Activated naive CD4-positive, alpha-beta T cell treated with anti-CD3 and anti-CD28 coated beads, Interleukin-2, amount 50 U/mL, for 72 hours (primary cell): ENCODE measurements at places on chromosomes 5 and 9.

DNA sequence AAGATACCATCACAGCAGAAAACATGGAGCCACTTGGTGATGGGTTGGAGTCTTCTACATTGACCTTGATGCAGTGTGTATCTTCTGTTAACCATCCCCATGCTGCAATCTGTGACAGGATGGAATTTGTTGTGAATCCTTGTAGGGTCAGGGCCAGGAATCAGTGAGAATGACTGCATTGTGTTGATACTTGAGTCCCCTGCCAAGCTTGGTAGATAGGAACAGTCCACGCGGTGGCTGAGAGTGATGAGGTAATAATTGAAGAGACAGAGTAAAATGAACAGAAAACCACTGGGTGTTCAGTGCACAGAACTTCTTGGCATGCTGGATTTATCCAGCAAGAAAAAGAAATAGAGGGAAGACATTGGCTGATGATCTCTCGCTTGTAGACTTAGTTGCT, 217.5 kb downstream of the MAN2A1 start:
- no peak for DNase-seq

GRCh38 chr9:20853866-20854265, 169.8 kb downstream of the FOCAD start:
- no peak for DNase-seq

- DNase-seq, result no peak
Observed at GRCh38 chr5:127840198-127840524, 137.0 kb downstream of the CCDC192 start.

- DNase-seq, result no peak
Observed at GRCh38 chr9:33377089-33377715, 25.2 kb downstream of the AQP7 start.

- no peak for DNase-seq
Observed at GRCh38 chr5:89851911-89852310, 557.6 kb downstream of the CETN3 start.

- DNase-seq, result no peak
Observed at GRCh38 chr5:10854506-10855277, 93.7 kb upstream of the DAP start.

DNA sequence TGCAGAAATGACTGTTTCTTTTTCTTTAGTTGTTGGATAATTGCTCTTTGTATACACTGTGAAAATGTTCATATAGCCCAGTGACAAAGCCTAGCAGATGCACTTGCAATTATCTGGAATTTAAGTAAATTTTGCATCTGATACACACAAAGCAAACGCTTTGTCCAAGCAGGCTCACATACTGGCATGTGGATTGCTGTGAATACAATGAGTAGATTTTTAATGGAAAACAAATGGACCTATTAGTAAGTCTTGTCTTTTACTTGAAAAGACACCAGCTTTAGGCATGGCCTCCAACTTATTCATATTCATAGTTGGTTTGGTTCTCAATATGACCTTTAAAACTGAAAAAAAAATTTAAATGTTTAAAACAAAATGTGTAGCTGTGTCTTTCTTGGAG, 1299.8 kb upstream of the WWC1 start:
- no peak for DNase-seq

DNA sequence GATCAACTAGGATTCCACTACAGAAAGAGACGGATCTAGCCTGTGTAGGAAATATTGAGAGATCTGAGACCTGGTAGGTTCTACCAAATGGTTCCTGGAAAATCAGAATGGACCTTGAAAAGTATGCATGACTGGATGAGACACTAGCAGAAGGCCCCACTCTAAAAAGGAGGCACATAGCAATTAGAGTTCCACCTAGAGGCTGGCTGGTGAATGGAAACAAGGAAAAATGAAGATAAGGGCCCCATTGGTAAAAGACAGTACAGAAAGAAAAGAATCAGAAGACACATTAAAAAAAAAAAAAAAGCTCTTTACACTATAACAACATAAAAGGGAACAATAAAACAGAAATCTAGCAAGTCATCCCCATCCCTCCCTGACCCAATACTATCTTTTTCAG, 518.5 kb downstream of the NR2F1-AS1 start:
- DNase-seq, result no peak
